CD4-positive, alpha-beta T cell treated with Interleukin-17A for 4 hours (primary cell): ENCODE measurements at places on chromosomes 3 and 15.

GRCh38 chr15:66595931-66596545 lies 30.2 kb upstream of the LCTL start:
- DNase-seq = no peak

DNA sequence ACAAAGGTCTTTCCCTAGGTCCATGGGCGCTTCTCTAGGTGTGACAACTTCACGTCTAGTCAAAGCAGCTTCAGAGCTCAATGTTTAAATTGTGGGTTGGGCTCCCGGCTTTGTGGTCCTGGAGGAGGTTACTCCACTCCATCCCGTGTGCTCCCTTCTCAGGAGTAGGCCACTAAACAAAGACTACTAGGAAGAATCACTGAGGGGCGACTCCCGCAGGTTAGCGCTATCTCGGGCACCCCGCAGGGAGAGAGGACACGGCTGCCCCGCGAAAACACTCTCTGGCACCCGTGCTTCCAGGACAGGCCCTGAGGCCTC lies 500 bp downstream of the PARP6 start:
- DNase-seq = peak; percentile 25

DNA sequence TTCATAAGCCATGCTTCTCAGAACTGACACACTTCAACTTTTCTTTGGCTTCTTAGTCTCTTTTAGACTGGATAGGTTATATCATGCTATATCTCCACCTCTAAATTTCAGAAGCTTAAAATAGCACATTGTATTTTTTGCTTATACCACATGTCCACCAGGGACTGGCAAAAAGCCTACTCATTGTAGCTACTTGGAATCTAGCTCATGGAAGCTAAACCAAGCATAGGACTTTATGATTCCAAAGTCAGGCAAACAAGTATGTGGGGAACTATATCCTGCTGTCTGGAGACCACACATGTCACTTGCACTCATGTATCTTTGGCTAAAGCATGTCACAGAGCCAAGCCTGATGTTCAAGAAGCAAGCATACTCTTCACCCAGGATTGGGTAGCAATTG lies 245.0 kb upstream of the RASGRP1 start:
- no peak for DNase-seq

DNA sequence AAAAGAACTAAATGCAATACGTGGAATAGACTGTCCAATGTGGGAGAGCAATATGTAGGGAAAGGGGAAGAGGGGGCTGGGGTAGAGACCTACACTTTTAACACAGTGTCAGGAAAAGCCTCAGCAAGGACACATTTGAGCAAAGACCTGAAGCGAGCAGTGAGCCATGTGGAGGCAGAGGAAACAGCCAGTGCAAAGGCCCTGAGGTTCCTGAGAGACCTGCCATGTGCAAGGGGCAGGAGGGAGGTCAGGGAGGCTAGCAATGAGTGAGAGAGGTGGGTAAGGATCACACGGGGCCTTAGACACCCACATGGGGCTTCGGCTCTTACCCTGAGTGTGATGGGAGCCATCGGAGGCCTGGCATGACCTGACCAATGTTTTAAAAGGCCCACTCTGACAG lies 181.0 kb downstream of the RAB11A start:
- DNase-seq = no peak

DNA sequence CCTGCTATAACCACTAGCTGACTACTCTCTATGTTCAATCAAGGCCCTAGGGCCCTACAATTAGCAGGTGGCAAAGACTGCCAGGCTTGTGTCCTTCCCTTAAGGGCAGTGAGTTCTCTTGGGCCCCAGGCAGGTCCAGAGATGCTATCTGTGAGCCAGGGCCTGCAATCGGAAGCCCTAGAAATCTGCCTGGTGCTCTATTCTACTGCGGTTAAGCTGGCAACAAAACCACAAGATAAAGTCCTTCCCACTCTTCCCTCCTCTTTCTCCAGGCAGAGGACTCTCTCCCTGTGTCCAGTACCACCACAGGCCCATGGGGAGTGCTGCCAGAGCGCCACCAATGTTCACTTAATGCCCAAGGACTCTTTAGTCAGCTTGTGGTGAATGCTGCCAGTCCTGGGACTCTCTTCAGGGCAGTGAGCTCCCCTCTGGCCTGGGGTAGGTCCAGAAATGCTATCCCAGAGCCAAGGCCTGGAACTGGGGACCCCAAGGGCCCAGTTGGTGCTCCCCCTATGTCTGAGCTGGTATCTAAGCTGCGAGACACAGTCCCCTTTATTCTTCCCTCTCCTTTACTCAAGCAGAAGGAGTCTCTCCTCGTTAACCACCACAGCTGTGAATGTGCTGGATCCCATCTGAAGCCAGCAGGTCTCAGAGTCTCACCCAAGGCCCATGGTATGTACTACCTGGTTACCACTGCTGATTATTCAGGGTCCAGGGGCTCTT lies 34.7 kb downstream of the XXYLT1 start:
- no peak for DNase-seq

DNA sequence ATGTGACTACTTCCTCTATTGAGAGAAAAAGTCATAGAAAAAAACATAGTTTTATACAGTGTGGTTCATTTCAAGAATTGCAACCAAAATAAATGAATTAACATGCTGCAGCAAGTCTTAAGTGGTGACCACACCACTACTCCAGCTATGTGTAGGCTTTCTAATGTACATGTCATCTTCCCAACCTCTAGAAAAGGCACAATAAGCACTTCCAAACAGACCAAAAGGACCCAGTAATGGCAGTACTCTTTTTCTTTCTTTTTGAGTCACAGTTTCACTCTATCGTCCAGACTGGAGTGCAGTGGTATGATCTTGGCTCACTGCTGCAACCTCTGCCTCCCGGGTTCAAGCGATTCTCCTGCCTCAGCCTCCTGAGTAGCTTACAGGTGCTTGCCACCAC lies 219.3 kb upstream of the KBTBD8 start:
- DNase-seq = no peak

GRCh38 chr3:182794455-182795388 lies 1.4 kb downstream of the ATP11B start:
- DNase-seq = peak; percentile 7

DNA sequence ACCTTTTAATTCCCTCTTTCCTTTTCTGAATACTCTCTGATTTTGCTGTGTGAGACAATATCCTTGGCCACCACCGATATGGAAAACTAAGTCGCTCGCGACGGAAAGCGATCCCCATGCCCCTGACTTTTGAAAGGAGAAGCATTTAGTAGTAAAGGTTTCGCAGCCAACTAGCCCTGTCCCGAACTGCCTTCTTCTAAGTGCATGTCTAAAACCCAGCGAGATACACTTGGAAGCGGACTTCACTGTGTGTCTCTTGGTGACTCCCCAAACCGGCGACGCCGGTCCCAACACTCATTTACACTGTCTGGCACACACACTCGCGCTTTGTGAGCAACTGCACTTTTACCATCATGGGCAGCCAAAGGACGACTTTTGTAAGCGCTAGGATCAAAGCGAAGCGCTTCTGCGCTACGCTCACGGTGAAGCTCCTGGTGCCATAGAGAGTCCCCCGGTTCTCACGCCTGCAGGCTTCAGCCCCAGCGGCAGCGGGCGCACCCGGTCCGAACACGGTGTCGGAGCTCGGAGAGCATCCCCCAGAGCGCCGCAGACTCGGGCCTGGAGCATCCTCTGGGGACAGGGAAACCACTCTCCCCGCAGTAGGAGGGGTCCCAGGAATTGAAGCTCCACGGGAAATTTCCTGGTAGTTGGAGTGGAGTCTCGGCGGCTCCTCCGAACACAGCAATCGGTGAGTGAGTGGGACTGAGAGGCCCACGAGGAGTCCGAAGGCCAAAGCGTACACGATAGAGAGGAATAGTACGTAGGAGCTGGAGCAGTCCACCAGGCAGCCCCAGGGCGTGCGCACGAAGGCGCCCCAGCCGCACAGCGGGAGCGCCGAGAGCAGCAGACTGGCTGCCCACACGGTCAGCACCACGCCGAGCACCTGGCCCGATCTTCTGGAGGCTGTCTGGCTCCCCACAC lies 1.4 kb downstream of the GPR149 start:
- no peak for DNase-seq

- no peak for DNase-seq
These were observed 2.2 kb upstream of the CRTAP start for GRCh38 chr3:33111581-33111980.

DNA sequence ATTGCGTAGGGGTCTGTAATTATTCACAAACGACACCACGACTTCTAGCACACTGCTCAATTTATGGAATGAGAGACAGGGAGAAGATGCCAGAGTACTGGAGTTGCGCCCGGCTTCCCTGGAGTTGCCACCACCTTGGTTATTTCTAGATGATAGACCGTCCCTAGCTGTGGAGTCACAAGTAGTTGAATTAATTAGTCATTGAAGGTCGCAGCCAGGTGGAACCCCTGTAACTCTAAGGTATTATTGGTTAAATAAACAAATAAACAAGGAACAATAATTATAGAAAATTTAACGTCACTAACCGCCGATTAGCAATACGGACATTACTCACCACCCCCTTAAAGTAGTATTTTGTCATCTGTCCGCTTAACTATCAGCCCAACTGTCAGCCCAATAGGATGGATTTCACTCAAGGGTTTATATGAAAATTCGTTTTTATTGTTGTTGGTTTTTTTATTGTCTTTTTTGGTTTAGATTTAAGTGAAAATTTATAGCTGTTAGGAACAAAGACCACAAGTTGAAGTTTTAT lies 911 bp upstream of the AZI2 start:
- DNase-seq = no peak

- no peak for DNase-seq
These were observed 1024.9 kb downstream of the TUSC7 start for GRCh38 chr3:117734496-117734895.

GRCh38 chr3:3699816-3700633 lies 99.2 kb upstream of the LRRN1 start:
- DNase-seq = no peak

DNA sequence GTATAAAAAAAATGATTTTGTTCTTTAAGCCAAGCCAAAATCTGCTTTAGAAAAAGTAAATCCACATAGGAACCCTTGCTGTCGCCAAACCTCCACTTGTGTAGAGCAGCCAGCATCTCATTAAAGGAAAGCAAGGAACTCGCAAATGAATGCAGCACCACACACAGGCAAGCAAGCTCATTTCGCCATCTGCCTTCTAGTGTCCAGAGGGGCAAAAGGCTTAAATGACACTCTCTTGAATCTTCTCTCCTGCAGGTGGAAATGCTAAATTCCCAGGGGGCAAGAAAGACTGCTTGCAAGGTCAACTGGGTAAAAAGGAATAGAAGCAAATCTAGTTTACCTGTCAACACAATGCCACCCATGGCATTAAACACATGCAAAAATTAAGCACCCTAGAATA lies 2.4 kb downstream of the MB21D2 start:
- DNase-seq = no peak

DNA sequence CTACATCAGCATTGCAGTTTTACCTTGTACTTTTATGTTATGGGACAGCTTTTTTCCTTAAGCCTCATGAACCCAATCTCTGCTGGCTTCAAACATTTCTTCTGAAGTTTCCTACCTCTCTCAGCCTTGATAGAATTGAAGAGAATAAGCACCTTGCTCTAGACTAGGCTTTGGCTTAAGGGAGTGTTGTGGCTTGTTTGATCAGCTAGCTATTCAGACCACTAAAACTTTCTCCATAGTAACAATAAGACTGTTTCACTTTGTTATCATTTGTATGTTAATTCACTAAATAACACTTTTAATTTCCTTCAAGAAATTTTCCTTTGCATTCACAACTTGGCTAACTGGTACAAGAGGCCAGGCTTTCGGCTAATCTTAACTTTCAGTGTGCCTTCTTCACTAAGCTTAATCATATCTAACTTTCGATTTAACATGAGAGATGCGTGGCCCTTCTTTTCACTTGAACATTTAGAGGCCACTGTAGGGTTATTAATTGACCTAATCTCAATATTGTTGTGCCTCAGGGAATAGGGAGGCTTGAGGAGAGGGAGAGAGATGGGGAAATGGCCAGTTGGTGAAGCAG lies 8.1 kb upstream of the TIGIT start:
- DNase-seq = no peak

GRCh38 chr15:78461171-78461888 lies 23.3 kb downstream of the IREB2 start:
- peak; percentile 25 for DNase-seq

DNA sequence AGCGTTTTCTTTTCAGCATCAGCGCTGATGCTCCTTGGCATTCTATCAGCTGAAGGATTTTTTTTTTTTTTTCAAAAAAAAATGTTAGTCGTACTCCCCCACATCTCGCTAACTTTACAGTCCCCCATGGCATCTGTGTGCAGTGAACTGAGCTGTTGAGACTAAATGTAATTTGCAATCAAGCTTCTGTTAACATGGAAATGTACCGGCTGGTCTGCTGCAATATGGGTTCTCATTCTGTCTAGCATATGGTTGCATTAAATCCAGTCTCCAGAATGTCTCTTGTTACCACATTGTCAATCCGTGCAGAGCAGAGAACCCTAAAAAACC lies 32.2 kb upstream of the TPRG1 start:
- DNase-seq = no peak

DNA sequence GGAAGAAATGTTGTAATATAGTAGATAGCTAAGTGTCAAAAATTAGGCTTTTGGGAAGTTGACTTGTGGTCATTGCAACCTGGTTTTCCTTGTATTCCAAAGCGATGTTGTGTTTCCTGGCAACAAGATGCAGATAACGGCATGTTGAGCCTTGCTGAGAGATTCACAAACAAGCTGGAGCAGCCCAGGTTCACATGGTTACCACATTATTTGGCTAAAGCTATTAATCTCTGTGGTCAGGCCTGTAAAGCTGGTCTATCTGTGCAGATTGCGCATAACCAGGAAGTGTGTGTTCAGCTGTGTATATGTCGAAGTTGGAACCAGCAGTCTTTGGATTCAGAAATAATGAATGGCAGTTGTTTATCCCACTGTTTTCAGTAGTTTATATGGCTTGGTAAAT lies 6.6 kb downstream of the TIPARP start:
- DNase-seq = no peak
